Stimulated activated CD8-positive, alpha-beta memory T cell treated with anti-CD3 and anti-CD28 coated beads, Interleukin-12 subunit alpha, Interleukin-12 subunit beta, amount 100 ng/mL, for 1 hour (primary cell): ENCODE measurements at places on chromosomes 6 and 20.

DNA sequence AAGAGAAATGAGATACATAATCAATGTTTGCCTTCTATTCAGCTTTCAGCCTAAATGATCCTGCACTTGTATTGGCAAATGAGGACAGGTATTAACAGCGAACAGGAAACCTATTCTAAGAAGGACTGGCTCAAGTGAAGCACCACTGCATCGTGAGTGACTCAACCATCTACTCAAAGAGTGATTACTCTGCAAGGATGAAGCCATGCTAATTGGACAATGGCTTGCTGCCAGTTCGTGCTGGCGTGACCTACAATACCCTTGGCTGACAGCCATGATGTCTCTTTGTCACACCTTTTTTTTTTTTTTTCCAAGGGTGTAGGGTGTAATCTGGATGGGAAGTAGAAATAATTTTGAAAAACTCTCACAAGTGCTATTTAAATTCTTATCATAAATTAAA lies 104.9 kb downstream of the GJA10 start:
- DNase-seq = no peak

- no peak for DNase-seq
These were observed 11.7 kb upstream of the SULF2 start for GRCh38 chr20:47796971-47797370.

GRCh38 chr6:99521633-99522151 lies 6.5 kb upstream of the USP45 start:
- DNase-seq = no peak

DNA sequence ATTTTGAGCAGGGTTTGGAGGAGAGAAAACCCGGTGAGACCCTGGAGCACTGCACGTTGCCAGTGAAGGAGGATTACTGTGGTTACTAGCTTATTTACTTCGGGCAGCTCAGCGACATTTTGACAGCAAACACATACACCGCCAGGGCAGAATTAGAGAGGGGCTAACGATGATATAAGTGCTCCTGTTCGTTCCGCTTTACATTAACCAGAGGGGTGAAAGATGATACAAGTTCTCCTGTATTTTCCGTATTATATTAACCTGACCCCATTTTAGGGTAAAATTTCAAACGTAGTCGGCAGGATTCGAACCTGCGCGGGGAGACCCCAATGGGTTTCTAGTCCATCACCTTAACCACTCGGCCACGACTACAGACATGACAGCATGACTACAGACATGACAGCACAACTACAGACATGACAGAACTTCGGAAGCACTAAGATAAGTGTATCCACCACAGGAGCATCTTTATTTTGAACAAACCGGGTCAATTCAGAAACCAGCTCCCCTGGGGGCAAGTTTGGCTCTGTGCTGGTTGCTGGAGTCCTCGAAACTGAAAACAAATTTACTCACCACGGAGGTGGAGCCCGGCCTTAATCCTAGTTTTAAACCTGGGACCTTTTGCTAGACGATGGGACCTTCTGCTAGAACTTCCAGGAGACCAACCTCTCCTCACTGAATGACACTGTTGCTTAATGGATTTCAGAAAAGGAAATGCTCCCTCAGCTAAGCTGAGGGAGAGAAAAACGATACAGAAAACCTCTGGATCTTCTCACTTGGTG lies 80.4 kb upstream of the ZNF184 start:
- DNase-seq = no peak

DNA sequence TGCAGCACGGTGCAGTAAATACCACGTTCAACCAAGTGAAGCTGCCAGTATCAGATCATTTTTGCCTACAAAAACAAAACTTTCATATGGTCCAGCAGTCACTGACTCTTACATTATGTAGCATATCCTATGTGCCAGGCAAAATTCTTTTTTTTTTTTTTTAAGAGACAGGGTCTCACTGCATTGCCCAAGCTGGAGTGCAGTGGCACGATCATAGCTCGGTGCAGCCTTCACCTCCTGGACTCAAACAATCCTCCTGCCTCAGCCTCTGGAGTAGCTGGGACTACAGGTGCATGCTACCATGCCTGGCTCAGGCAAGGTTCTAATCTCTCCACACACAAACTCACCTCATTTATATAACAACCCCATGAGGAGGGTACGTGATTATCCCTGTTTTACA lies 208.6 kb upstream of the JARID2 start:
- no peak for DNase-seq

DNA sequence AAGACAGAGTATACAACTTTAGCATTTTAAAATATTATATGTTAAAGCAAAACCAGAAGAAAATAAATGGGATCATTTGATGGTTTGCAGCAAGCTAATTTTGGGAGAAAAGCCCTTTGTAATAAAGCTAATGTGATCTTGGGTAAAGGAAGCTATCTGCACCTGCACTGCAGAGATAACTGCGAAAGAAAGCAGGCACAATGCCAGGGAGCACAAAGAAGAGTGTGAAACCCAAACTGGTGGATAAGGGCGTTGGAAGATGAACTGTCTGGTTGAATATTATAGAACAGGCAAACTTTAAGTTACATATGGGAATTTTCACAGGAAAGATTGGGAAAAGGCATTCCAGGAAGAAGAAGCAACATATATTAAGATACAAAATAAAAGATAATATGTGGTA lies 179.2 kb upstream of the KHDRBS2 start:
- DNase-seq = no peak

- DNase-seq = no peak
These were observed 3.6 kb upstream of the SLC52A3 start for GRCh38 chr20:771741-772464.

- no peak for DNase-seq
These were observed 86.3 kb upstream of the IRAK1BP1 start for GRCh38 chr6:78781001-78781400.

DNA sequence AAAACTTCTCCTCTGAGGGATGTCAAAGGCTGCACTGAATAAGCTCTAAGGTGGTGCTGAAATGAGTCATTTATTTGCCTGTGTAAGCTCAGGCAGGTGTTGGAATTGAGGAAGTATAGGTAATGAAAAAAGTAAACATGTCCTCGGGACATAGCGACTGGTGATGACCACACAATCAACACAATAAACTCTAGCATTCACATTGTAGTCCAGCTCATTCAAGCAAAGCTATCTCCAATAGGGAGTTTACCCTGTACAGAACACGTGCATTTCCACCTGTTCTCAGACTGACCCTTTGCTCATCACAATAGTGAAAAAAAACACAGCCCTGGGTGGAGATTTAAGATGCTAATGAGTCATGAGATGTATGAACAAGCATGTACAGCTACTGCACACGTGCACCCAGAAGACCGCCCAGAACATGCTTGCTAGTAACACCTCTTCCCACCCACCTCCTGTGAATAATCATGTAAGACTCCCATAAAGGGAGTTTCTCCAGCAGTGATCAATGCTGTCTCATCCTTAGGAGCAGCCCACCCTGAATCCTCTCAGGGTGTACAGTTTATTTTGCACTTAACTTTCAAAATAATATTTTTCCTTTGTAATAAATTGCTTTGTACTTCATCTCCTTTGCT lies 33.0 kb upstream of the POU5F1 start:
- DNase-seq = no peak

DNA sequence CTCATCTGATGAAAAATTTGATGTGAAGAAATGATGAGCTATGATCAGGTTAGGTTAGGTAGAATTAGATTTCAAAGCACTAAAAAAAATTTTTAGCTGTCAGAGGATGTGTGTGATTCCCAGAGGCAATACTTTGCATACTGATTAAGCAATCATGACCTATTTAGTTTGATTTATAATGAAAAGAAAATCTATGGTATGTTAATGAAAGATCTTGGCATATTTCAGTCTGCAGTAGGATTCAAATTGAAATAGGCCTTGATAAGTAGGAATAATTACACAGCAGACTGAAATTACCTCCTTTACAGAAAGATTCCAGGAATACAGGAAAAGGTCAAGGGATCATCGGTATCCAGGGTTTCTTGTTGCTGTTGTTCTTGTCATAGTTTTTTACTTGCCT lies 69.3 kb downstream of the HDDC2 start:
- no peak for DNase-seq

DNA sequence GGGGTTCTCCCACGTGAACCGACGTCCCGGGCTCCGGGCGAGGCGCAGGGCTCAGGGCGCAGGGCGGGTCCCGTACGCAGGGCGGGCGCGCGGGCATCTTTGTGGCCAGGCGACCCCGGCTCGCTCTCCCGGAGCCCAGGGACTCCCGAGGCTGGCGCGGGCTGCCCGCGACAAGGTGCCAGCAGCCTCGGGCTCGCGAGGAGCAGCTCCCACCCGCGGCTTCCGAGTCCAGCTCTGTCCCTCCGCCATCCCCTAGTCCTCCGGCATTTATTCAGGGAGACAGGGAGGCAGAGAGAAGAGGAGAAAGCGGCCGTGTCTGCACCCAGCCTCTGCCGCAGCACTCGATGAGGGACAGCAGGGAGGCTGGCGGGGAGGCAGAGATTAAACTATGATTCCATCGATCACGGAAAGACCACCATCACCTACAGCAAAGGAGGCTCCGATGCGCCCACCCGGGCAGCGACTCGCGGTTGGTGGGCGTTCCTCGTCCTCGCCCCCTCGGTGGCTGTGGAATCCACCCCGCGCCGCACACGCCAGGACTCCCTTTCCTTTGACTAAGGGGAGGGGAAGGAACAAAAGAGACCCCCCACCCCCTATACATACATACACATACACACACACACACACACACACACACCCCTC lies 1.1 kb downstream of the RGS17 start:
- DNase-seq = no peak

DNA sequence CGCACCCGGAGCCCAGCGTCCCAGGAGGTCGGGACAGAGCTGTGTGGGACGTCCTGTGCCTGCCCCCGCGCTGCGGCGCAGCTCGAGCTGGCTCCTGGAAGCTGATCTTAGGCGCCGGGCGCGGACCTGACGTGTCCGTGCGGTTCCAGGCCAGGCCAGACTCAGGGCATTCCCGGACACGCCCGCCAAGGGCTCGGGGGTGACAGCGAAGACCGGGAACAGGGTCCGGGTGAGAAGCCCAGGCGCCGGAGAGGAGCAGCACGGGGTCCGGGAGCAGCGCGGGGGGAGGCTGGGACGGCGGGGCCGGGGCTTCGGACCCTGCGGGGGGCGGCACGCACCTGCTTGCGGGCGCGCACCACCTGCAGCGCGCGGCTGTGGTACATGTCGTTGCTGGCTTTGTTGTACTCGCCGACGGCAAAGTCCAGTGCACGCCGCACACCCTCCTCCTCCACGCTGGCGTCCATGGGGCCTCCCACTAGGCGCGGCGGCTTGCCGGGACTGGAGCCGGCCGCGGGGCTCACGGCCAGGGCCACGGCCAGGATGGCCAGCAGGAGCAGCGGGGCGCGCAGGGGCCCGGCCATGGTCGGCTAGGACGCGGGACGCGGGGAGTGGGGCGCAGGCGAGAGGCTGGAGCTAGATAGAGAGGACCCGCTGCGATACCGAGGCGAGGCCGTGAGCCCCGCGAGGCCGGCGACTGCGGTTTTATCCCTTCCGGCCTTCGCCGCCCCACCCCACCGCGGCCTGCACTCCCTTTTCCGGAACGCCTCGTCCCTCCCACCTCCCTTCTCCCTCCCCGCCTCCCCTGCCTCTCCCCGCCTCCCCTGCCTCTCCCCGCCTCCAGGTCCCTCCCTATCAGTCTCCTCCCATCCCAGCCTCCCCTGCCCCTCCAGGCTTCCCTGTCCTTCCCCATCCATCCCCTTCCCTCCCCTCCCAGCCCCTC lies at the start of gene CST3:
TSS of gene CST3 (minus strand) at position 674 of the 940 bp plus-strand sequence. CDS start at position 581, 93 bp downstream.
- no peak for DNase-seq

DNA sequence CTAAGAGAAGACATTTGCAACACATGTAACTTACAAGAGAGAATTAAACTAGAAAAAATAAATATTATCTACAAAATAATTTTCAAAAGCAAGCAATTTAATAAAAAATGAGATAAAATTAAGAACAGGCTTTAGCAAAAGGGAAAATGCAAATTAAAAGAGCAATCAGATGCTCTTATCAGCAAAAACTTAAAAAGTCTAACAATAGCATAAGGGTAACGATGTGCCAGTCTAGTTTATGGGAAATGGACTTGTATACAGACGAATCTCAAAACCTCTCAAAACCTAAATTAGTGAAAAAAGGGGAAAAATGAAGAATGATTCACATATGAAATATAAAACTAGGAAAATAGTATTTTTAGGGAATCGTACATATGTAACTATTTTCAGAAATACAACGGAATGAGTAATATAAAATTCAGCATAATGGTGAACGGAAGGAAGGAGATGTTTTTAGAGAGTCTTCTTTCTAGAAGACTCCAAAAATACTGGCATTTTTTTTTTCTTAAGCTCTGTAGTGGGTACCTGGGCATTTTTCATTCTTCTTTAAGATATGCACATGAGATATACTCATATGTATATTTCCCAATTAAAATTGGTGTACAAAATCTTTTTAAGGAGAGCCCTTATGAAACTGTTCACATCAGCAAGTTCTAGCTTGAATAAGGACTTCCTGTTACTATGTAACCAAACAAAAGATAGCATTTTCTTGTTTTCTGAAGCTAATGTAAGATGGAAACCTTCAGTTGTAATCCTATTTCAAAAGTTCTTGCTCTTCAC lies 927 bp upstream of the MANEA start:
- no peak for DNase-seq

- DNase-seq = no peak
These were observed 612.2 kb downstream of the HDGFL1 start for GRCh38 chr6:23181356-23182110.

GRCh38 chr20:53895385-53895755 lies 175.0 kb downstream of the BCAS1 start:
- no peak for DNase-seq
